NCI-H2081 (cell line): ENCODE measurements at places on chromosomes 2 and 18.
A peak's percentile ranks its signal among the peaks of the same experiment; 100 is the strongest.

DNA sequence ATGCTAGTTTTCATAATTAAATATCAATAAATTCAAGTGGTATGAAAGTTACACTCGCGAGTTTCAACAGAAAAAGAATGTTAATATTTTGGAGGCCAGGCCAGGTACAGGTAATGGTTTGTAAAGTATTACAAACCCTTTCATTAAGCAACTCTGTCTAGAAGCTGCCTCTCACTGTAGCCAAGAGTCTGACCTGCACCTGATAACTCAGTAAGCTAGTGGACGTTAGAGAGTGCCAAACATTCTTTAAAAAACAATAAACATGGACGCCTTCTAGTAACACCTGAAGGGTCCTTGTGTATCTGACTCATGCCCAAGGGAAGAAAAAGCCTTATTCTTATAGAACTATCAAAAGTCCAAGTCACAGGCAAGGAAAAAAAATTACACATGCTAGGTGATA, 70.2 kb downstream of the MBD2 start:
- DNase-seq, result no peak

- no peak for DNase-seq
These were observed 2.6 kb downstream of the CEBPZ start for GRCh38 chr2:37228788-37229187.

GRCh38 chr2:55049043-55049820, 1.0 kb downstream of the RTN4 start:
- DNase-seq, result peak; percentile 82

GRCh38 chr2:85032621-85033020, 61.7 kb downstream of the KCMF1 start:
- no peak for DNase-seq

DNA sequence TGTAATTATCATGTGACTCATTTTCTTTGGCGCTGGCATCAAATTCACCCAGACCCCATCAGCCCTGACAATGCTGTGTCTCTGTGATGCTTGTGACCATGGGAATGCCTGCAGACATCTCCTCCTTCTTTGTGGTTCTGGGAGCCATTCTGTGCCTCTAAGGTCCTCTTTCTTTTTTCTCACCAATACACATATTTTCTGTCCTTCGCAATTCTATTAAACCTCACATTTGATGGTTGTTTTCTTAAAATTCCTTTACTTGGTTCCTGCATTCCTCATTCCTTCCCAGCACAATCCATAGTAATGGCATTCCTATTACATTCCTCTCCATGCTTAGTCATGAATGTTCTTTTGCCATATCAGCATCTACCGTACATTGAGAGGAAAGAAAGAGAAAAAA, 375.3 kb downstream of the PIK3C3 start:
- DNase-seq, result no peak
